Bronchial smooth muscle cell (primary cell): ENCODE measurements at places on chromosomes 11 and 22. TPM values are rescaled to one million over a fixed set of nuclear protein-coding genes. Genes with fewer than 3 reads are reported as not detected.

Gene HIRA
- total RNA-seq, result 16.6 and 16.7 TPM in 2 replicates

Gene CNTF
- 0.95 and 1.1 TPM in 2 replicates for total RNA-seq

Gene RNF169
- 21.7 and 21.8 TPM in 2 replicates for total RNA-seq

Gene SMTN
- 59.1 and 99.7 TPM in 2 replicates for total RNA-seq

Gene MYEOV
- total RNA-seq, result 1.4 and 4.9 TPM in 2 replicates

Gene SLC22A8
- total RNA-seq, result under 0.01 TPM in 1 of 2 replicates, not detected in the other

Gene KDM2A
- 31.4 and 40.2 TPM in 2 replicates for total RNA-seq

Gene TEAD1
- 28.8 and 48.9 TPM in 2 replicates for total RNA-seq

Gene TMEM126A
- total RNA-seq, result 38.4 and 40.5 TPM in 2 replicates

Gene BATF2
- 0.26 and 0.63 TPM in 2 replicates for total RNA-seq

Gene NLRP14
- total RNA-seq, result 0.09 and 0.16 TPM in 2 replicates

Gene NTM
- total RNA-seq, result 3.1 and 8.2 TPM in 2 replicates

Gene IGLL1
- total RNA-seq, result not detected in 2 replicates

Gene DDB1
- total RNA-seq, result 338 and 459 TPM in 2 replicates
